Progenitor cell of endocrine pancreas (in vitro differentiated cells): ENCODE measurements at places on chromosomes 12 and 14.

DNA sequence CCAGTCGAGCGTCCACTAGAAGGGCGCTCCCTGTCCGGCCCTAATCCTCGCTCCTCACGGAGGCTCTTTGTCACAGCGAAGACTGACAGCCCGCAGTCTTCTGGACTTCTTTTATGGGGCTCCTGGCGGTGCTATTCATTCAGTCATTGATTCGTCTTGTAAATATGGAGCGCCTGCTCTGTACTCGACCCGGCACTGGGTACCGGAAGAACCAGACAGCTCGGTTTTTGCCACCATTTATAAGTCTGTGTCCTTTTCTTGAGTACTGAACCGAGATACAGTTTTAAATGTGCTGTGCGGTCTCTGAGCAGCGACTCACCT is 570 bp downstream of the DMAC2L start:
- DNase-seq = no peak

DNA sequence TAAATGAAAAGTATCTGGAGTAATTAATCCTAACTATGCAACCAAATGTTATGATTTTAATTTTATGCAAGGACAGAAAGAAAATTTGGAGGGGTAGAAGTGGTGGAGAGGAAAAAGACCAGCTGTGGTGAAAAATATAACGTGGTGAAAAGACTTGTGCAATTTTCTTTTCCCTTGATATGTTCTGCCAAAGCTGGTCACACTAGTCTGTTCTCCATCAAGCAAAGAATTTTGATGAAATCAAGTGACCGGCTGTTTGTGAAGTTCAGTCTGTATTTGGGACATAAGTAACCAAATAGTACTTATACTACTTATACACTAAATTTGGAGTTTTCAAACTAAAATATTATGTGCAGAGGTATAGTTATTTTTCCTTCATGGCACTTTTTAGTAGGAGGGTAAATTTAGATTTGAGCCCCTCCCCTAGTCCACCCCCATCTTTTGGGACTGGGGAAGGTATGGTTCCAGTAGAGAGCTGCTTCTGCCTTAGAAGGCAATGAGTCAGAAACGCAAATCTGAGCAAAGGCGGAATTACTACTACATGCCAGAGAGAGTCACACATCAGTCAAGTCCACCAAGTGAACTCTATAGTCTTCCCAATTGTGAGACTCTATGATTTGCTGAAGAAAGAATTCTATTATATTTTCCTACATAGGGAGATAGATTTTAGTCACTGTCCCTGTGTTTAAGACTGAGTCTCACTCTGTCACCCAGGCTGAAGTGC is 229.7 kb downstream of the SLC25A21 start:
- no peak for DNase-seq

DNA sequence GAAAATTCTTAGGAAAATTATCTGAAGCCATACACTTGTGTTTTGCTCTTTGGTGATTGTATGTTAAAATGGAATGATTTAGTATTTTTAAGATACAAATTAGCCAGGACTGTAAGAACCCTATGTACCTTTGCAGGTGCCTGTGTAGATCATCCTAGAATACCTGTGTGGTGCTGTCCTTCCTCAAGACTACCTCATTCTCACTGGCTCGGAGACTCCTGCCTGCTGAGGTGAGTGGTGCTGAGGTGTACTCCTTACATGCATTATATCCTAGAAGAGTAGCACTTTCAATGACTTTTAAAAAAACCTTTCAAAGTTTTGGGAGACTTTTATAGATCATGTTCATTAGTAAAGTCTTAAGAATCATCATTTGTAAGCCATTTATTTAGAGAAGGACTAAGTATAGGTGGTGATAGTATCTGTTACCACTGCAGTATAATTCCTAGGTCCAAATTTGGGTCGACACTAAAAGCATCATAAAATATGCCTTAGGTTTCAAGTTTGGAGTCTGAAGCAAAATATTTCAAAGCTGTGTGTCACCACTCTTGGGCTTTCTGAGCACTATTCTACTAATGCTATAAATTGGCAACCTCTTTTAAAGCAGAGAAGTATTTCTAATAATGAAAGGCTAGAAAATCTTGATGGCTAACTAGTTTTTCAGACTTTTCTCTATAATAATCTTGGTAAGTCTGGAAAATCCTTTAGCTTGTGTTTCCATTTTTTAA is 36.6 kb downstream of the RASSF8 start:
- no peak for DNase-seq

GRCh38 chr14:98940693-98941437 is 331.1 kb downstream of the BCL11B start:
- no peak for DNase-seq

DNA sequence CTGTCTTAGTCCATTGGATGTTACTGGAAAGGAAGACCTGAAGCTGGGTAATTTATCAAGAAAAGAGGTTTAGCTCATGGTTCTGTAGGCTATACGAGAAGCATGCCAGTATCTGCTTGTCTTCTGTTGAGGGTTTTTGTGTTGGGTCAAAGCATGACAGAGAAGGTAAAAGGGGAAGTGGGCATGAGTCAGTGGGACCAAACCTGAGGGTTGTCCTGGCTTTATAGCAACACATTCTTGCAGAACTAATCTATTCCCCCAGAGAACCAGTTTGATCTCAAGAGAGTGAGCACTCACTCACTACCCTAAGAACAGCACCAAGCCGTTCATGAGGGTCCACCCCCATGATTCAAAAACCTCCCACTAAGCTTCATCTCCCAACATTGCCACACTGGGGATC is 19.0 kb upstream of the KRAS start:
- no peak for DNase-seq

- no peak for DNase-seq
Observed at GRCh38 chr14:56659964-56660551, 80.5 kb downstream of the TMEM260 start.

DNA sequence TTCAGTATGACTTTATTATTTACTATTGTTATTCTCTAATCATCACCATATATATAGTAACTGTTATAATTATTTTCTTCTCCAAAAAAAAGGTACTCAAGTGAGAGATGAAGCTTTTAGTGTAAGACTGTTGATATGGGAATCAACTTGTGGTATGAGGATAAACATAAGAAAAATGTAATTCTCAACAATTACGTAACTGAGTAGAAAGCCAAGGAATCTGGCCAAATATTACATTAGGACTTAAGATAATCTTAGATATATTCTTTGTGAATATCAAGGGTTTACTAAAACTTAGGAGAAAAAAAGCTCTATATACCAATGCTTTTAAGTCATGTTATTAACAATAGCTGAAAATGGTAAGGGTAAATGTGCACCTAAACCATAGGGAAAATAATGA is 13.3 kb downstream of the SENP1 start:
- no peak for DNase-seq

DNA sequence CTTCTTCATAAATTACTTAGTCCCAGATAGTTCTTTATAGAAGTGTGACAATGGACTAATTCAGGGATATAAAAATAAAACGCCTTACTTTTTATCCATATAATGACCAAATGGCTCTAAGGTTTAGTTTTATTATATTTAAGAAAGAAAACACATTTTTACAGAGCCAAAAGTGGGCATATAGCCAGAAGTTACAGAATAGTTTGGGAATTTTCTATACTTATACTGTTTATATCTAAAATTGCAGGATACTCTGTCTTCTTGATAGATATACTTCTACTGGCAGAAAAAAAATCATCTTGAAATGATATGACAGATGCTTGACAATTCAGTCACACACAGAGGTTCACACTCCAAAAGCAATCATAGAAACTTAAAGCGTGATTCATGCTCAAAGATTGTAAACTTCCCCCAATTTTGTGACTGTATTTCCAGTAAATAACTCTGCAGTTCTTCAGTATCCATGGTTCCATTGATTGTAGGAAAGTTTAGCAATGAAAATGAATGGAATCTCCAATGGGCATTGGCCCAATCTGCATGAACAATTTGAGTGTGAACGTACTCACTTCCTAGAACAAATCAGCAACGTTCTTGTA is 307.8 kb downstream of the NOVA1 start:
- DNase-seq = no peak

DNA sequence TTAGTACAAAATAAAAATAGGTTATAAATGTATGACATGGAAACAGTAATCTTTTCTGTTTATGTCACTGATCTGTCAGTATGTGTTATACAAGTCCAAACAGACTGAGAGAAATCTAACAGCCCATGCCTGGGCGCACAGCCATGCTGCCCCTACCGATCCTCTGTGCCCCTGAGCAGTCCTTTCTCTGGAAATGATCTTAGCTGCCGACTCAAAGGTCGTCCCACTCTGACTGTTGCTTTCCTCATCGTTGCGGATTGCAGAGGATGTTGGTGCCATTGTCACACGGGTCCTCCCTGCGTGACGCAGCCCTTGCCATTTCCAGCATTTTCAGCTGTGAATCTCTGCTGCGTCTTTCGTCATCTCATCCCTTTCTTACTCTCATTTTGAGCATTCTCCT is 82.9 kb upstream of the DYNC1H1 start:
- no peak for DNase-seq

DNA sequence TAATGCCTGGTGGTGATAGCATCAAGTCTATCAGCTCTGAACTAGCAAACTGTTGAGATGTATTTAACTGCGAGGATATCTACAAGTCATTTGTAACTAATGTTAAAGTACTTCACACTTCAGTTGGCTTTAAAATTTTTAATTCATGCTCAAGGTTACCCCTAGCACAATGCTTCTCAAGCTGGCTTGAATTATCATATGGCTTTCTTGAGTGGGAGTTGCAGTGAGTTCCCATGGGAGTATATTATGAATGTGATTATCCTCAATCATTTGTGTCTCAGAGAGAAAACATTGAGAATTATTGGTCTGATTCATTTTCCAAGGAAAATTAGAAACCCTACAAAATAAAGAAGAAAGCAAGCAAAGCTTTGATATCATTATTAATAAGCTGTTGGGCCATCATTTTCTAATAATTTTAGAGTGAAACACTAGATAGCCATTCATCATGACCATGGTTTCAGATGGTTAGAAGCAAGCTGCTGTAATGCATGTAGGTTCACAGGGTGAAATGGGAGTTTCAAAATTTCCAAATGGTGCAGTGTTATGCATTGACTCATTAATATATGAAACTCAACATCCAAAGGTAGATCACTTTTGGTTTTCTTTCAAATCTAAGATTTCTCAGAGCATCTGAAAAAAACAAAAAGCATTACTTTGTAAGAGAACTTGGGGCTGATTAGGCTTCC is 11.8 kb upstream of the KRAS start:
- no peak for DNase-seq

GRCh38 chr12:50070314-50071060 is 13.1 kb downstream of the ASIC1 start:
- peak; percentile 75 for DNase-seq

DNA sequence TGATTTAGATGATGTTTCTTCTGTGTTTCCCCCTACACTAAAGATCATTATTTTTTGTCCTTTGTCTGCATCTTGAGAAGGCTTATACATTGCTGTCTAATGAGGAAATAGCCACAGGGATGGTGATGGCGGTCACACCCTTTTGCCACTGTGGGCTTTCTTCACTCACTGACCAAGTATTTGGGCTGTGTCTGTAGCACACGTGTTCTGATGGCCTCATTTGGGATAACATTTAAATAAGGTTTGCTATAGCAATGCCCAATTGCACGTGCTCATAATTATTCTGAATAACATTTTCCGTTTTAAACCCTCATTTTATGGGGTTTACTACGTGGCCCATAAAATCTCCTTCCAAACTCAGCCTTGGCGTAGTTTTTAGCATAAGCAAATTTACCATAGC is 230.3 kb upstream of the PRICKLE1 start:
- no peak for DNase-seq

DNA sequence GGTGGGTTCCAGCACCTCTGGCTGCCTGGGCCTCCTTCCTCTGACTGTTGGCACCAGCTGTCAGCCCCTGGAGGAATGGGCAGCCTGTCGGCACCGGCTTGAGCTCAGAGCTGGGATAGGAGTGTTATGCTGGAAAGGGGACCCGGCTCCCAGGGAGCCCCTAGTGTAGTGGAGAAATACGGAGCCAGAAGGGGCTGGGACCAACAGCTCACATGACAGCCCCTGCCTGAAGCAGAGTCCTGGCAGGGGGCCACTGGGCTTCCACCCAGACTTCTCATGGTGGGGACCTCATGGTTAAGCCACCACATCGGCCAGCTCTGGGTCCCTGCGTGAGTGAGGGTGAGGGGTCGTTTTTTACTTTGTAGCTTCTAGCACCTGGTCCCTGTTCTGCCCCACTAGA is 174.5 kb downstream of the TSPAN9 start:
- no peak for DNase-seq

DNA sequence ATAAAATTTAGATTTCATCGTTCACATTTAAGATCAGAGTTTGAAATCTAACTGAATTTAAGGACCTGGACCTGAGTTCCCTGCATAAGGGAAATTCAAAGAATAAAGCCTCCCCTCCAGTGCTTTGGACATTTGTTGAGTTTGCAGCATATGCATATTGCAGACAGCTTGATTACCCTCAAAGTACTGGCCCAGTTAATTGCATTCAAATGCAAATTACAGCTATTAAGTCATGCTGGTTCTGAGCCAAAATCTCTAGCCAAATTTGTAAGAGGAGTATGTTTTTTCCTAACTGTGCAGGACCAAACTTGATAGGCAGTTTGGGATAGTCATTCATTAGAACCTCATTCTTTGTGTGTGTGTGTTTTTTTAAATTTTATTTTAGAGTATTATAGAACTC is 9.1 kb upstream of the KIF21A start:
- no peak for DNase-seq
